ENCODE measurements at places on chromosomes 13 and 19. TPM values are rescaled to one million over a fixed set of nuclear protein-coding genes. Genes with fewer than 3 reads are reported as not detected.
A peak's percentile ranks its signal among the peaks of the same experiment; 100 is the strongest.

The CEACAM16 gene
- not detected for total RNA-seq

The ZNF497 gene
- total RNA-seq, result not detected

The MCEMP1 gene
- total RNA-seq, result not detected

The PTH2 gene
- total RNA-seq, result not detected

The IGFL2 gene
- total RNA-seq, result not detected

The BORA gene
- total RNA-seq, result 8.4 TPM

The POGLUT2 gene
- total RNA-seq, result 0.70 TPM

The KLK6 gene
- not detected for total RNA-seq

The MAP1S gene
- total RNA-seq, result 44.0 TPM

The LRRC25 gene
- 3.3 TPM for total RNA-seq

The SLC5A5 gene
- not detected for total RNA-seq

The CCDC169 gene
- total RNA-seq, result not detected

The DCLK1 gene
- total RNA-seq, result 3.7 TPM

The C19orf33 gene
- 267 TPM for total RNA-seq

The ZNF285 gene
- 0.18 TPM for total RNA-seq

The AP2A1 gene
- total RNA-seq, result 102 TPM

The PRR19 gene
- 1.1 TPM for total RNA-seq

- DNase-seq, result no peak
- peaks cover 57% of the 10 kb centered on the region for H3K4me1 ChIP-seq
- no peaks in the 10 kb centered on the region for H3K27me3 ChIP-seq
- H3K36me3 ChIP-seq, result no peaks in the 10 kb centered on the region
- H3K27ac ChIP-seq, result peak overlapping the region; percentile 99
Observed at GRCh38 chr19:2057484-2058469, 6.7 kb upstream of the MKNK2 start.

DNA sequence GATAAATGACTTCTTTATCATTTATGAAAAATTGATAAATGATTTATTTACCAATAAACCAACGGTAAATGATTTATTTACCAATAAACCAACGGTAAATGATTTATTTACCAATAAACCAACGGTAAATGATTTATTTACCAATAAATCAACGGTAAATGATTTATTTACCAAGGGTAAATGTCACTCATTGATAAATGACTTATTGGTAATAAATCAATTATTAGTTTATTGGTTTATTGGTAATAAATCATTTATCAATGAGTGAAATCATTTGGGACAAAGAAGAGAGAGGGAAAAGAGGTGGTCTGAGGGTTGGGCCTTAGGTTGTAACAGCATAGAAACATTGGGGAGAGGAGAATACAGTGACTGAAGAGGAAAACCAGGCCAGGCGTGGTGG lies 21.5 kb downstream of the VAV1 start:
- H3K27me3 ChIP-seq, result no peaks in the 10 kb centered on the region
- no peaks in the 10 kb centered on the region for H3K36me3 ChIP-seq
- H3K4me3 ChIP-seq, result no peak overlapping the region
- H3K27ac ChIP-seq, result no peak overlapping the region

GRCh38 chr19:15234431-15235130 lies 2.3 kb upstream of the EPHX3 start:
- peaks cover 8% of the 10 kb centered on the region for H3K4me1 ChIP-seq
- no peak overlapping the region for H3K27ac ChIP-seq
- H3K4me3 ChIP-seq, result no peak overlapping the region
- H3K27me3 ChIP-seq, result no peaks in the 10 kb centered on the region
- no peak for DNase-seq
- peaks cover 38% of the 10 kb centered on the region for H3K36me3 ChIP-seq

DNA sequence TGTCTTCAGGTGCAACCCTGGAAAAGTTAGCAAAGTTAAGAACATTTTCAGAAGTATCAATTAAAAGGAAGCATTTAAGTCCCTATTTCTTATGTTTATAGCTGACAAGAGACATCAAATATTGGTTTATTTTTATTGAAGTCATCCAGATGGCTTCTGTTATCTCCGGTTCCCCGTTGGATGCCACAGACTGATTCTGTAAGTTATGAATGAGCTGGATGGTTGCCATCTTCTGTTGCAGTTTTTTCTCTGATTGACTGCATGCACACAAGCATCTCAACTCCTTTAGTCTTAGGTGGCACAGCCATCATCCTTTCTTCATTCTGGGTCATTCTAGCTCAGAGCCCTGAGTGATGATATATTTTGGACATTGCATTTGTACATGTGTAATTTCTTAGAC lies 10.6 kb upstream of the OXGR1 start:
- H3K4me3 ChIP-seq, result no peak overlapping the region
- no peaks in the 10 kb centered on the region for H3K4me1 ChIP-seq
- H3K36me3 ChIP-seq, result no peaks in the 10 kb centered on the region
- DNase-seq, result no peak
- H3K27me3 ChIP-seq, result no peaks in the 10 kb centered on the region

- no peaks in the 10 kb centered on the region for H3K4me1 ChIP-seq
- no peak overlapping the region for H3K27ac ChIP-seq
- no peak overlapping the region for H3K4me3 ChIP-seq
Observed at GRCh38 chr13:29323954-29324353, 271.5 kb downstream of the SLC7A1 start.

DNA sequence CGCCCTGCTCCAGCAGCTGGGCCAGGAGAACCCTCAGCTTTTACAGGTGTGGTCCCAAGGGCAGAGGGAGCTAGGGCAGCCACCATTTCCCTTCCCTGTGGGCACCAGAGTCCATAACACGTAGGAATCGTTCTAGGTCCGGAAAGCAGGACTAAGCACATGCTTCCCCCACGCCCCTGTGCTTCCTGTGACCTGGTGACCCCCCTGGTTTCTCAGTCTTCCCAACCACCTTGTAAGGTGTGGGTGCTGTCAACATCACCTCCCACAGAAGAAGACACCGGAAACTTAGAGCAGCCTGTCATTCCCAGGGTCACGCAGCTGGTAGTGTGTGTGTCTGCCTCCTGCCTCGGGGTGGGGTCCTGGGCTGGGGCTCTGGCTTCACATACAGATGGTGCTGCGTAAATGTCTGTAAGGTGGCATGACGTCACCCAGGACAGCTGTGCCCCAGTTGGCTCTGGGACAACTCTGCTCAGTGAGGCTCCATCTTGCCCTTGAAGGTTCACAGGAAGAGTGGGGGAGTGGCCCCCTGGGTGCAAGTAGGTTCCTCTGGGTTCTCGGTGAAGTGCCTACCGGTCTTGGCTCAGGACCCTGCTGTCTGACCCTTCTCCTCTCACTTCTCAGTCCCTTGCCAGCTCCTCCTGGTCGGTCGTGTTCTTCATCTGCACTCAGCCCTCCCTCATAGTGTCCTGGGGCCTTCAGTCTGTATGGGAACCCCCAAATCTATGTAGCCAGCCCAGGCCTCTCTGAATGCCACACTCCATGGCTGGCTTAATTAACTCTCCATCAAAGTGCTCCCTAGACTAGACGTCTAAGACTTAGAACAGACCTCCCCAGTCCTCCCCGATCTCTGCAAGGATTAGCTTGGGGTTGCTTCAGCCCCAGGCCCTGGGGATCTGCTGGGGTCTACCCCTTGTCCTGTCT lies 4.0 kb downstream of the RAD23A start:
- no peak overlapping the region for H3K4me3 ChIP-seq
- H3K36me3 ChIP-seq, result no peaks in the 10 kb centered on the region
- H3K4me1 ChIP-seq, result no peaks in the 10 kb centered on the region
- H3K27me3 ChIP-seq, result no peaks in the 10 kb centered on the region
- no peak for DNase-seq

GRCh38 chr19:43380008-43380407 lies 26.5 kb downstream of the CD177 start:
- no peak overlapping the region for H3K27ac ChIP-seq
- no peak overlapping the region for H3K4me3 ChIP-seq
- no peak for DNase-seq
- H3K27me3 ChIP-seq, result no peaks in the 10 kb centered on the region
- H3K4me1 ChIP-seq, result no peaks in the 10 kb centered on the region

- H3K27ac ChIP-seq, result no peak overlapping the region
- DNase-seq, result no peak
- no peak overlapping the region for H3K4me3 ChIP-seq
- H3K27me3 ChIP-seq, result no peaks in the 10 kb centered on the region
Observed at GRCh38 chr13:39571502-39572092, 31.4 kb downstream of the LHFPL6 start.

GRCh38 chr13:40315416-40316064 lies 350.9 kb downstream of the FOXO1 start:
- no peaks in the 10 kb centered on the region for H3K27me3 ChIP-seq
- H3K4me1 ChIP-seq, result peaks cover 4% of the 10 kb centered on the region
- no peaks in the 10 kb centered on the region for H3K36me3 ChIP-seq

- H3K4me1 ChIP-seq, result no peaks in the 10 kb centered on the region
- no peak overlapping the region for H3K27ac ChIP-seq
- no peaks in the 10 kb centered on the region for H3K27me3 ChIP-seq
- H3K4me3 ChIP-seq, result no peak overlapping the region
Observed at GRCh38 chr13:109479534-109479933, 306.8 kb downstream of the IRS2 start.

DNA sequence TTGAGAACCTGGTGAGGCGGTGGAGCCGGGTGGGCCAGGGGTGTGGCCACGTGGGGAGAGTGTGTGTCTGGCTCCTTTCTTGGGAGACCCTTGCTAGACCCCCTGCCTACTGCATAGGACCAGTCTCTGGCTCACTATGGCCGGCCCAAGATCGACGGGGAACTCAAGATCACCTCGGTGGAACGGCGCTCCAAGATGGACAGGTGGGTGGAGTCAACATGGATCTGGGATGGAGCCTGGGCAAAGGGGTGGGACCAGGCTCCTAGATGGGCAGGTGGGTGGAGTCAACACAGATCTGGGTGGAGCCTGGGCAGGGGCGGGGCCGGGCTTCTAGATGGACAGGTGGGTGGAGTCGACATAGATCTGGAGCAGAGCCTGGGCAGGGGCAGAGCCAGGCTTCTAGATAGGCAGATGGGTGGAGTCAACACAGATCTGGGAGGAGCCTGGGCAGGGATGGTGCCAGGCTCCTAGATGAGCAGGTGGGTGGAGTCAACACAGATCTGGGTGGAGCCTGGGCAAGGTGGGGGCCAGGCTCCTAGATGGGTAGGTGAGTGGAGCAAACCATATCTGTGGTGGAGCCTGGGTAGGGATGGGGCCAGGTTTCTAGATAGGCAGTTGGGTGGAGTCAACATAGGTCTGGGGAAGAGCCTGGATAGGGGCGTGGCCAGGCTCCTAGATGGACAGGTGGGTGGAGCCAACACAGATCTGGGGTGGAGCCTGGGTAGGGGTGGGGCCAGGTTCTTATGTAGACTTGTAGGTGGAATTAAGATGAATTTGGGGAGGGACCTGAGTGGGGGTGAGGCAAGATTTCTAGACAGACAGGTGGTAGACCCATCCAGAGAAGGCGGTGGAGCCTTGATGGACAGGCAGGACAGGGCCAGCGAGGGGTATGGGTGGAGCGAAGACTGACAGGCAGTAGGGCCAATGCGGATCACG lies 56.5 kb downstream of the VAV1 start:
- no peak for DNase-seq
- H3K4me1 ChIP-seq, result no peaks in the 10 kb centered on the region
- no peak overlapping the region for H3K27ac ChIP-seq
- no peaks in the 10 kb centered on the region for H3K27me3 ChIP-seq

DNA sequence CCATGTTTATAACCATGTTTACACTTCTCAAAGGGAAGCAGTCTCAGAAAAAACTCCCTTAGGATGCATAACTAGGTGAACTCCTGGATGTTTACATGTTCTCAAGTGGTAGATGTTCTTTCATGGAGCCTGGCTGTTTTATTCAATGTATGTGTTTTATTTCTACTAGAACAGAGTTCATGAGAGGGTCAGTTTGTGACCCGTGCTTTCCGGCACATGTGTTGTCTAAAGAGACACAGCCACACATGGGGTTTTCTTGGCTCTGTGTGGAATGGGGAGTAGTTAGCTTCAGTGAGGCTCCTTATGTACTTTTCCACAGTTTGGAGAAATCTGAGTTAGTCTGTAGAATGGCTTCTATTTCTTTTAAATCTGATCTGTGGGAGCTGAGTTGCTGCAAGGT lies 60.9 kb downstream of the ATP8A2 start:
- no peak for DNase-seq
- H3K36me3 ChIP-seq, result no peaks in the 10 kb centered on the region
- H3K27ac ChIP-seq, result peak overlapping the region; percentile 15
- H3K27me3 ChIP-seq, result no peaks in the 10 kb centered on the region

GRCh38 chr19:42270346-42271044 lies 1.4 kb downstream of the CIC start:
- peak overlapping the region; percentile 74 for H3K4me3 ChIP-seq
- H3K27me3 ChIP-seq, result no peaks in the 10 kb centered on the region
- DNase-seq, result peak; percentile 65

DNA sequence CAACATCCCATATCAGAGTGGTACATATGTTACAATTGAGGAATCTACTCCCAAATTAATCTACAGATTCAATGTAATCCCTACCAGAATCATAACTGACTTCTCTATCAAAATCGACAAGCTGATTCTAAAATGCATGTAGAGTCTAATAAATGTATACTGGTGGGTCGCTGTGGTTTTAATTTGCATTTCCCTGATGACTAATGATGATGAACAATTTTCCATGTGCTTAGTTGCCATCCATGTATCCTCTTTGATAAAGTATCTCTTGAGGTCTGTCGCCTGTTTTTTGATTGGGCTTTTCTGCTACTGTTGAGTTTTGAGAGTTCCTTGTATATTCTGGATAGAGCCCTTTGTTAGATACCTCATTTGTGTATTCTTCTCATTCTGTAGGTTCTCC lies 43.8 kb downstream of the KLF12 start:
- H3K4me1 ChIP-seq, result no peaks in the 10 kb centered on the region
- H3K27ac ChIP-seq, result peak overlapping the region; percentile 10
- no peaks in the 10 kb centered on the region for H3K36me3 ChIP-seq
- no peak overlapping the region for H3K4me3 ChIP-seq
- H3K27me3 ChIP-seq, result no peaks in the 10 kb centered on the region

DNA sequence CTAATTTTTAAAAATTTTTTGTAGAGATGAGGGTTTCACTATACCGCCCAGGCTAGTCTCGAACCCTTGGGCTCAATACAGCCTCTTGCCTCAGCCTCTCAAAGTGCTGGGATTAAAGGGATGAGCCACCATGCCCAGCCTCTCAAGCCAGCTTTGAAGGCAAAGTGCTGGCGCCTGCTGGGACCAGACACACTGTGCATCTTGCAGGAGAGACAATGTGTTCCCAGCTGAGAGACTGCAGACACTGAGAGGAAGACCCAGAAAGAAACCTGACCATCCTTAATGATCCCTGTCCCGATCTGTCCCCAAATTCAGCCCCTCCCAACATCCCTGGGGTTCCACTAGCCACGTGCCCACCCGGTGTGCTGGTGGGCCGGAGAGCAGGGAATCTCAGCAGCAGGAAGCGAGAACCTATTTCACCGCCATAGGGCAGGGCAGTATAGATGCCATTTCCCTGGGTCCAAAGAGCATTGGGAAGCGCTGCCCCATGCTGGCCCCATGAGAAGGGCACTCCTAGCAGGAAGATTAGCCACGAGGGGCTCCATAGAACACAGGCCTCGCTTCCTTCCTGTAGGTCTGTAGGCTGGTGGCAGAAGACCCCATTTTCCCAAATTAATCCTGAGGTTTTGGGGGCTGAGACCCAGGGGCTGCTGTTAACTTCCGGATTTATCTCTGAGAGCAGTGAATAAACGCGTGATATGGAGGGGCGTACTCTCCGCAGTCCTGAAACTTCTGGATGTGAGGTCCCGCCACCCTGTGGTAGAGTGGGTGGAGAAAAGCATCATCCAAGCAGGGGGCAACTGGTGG lies 968 bp downstream of the RAVER1 start:
- H3K36me3 ChIP-seq, result no peaks in the 10 kb centered on the region
- peak overlapping the region; percentile 97 for H3K27ac ChIP-seq
- H3K27me3 ChIP-seq, result no peaks in the 10 kb centered on the region
- peaks cover 12% of the 10 kb centered on the region for H3K4me1 ChIP-seq

GRCh38 chr19:7013678-7014077 lies 7.6 kb downstream of the MBD3L2B start:
- no peak overlapping the region for H3K4me3 ChIP-seq
- no peaks in the 10 kb centered on the region for H3K27me3 ChIP-seq
- no peaks in the 10 kb centered on the region for H3K4me1 ChIP-seq
- H3K36me3 ChIP-seq, result no peaks in the 10 kb centered on the region
- no peak for DNase-seq
- no peak overlapping the region for H3K27ac ChIP-seq
